ENCODE measurements at places on chromosomes 7 and 10. TPM values are rescaled to one million over a fixed set of nuclear protein-coding genes. Genes with fewer than 3 reads are reported as not detected.

- H3K4me1 ChIP-seq: peaks cover 9% of the 10 kb centered on the region
- DNase-seq: no peak
- no peaks in the 10 kb centered on the region for H3K36me3 ChIP-seq
- H3K4me3 ChIP-seq: no peak overlapping the region
Observed at GRCh38 chr7:143485094-143485493, 7.4 kb downstream of the TAS2R41 start.

- no peak overlapping the region for H3K4me3 ChIP-seq
- H3K4me1 ChIP-seq: peaks cover 5% of the 10 kb centered on the region
- H3K27me3 ChIP-seq: peaks cover 11% of the 10 kb centered on the region
Observed at GRCh38 chr10:132069849-132070182, 4.1 kb downstream of the JAKMIP3 start.

CAPZA2 gene
- total RNA-seq: 122 TPM

PILRA gene
- 5.8 TPM for total RNA-seq

- no peak for DNase-seq
- H3K4me3 ChIP-seq: no peak overlapping the region
- H3K36me3 ChIP-seq: peaks cover 82% of the 10 kb centered on the region
- peaks cover 49% of the 10 kb centered on the region for H3K4me1 ChIP-seq
Observed at GRCh38 chr10:61921143-61921542, 19.6 kb downstream of the ARID5B start.

NKX2-3 gene
- total RNA-seq: not detected

SEPTIN14 gene
- total RNA-seq: not detected

ABCA13 gene
- not detected for total RNA-seq

- H3K36me3 ChIP-seq: no peaks in the 10 kb centered on the region
- no peak overlapping the region for H3K27ac ChIP-seq
- H3K4me3 ChIP-seq: no peak overlapping the region
- no peaks in the 10 kb centered on the region for H3K4me1 ChIP-seq
- no peak for DNase-seq
- no peaks in the 10 kb centered on the region for H3K27me3 ChIP-seq
Observed at GRCh38 chr10:113331961-113332360, 220.9 kb upstream of the HABP2 start.

GRCh38 chr7:121529003-121529402 lies 132.9 kb upstream of the FAM3C start:
- H3K27me3 ChIP-seq: peaks cover 12% of the 10 kb centered on the region
- no peaks in the 10 kb centered on the region for H3K36me3 ChIP-seq
- no peak for DNase-seq
- H3K4me3 ChIP-seq: no peak overlapping the region
- H3K4me1 ChIP-seq: peaks cover 37% of the 10 kb centered on the region

UNCX gene
- total RNA-seq: not detected

DNA sequence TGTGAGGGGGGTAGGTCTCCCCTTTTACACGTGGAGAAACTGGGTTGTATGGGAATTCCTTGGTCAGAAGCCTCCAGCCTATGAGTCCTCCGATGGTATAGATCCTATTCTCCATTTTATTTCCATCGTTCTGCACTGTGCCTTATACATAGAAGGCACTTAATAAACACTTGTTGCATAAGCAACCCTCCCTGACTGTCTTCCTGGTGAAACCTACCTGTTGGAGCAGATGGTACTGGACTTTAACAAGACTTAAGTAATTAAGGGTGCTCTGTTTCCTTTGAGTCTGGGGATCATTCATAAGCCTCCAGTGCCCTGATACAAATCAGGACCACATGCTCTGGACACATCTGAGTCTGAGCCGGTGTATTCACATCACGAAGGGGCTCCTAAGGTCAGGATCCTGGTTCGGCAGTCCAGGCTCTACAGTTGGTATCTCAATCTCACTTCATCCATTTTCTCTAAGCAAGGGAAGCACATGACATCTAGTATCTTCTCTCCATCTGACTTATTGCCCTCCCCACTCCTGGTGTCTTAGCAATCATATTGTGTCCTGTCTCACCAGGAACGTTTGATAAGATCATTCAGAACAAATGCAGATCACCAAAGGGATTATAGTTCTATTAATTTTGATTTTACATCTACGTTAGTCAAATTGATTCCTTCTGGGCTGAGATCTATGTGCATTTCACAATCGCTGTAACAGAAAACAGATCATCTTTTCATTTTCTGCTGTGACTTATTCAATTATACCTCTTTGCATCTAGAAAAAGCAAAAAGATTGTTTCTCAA lies 22.8 kb upstream of the EZH2 start:
- no peaks in the 10 kb centered on the region for H3K27me3 ChIP-seq
- H3K27ac ChIP-seq: no peak overlapping the region
- peaks cover 39% of the 10 kb centered on the region for H3K4me1 ChIP-seq
- H3K4me3 ChIP-seq: no peak overlapping the region

CBLL1 gene
- 38.2 TPM for total RNA-seq

DNA sequence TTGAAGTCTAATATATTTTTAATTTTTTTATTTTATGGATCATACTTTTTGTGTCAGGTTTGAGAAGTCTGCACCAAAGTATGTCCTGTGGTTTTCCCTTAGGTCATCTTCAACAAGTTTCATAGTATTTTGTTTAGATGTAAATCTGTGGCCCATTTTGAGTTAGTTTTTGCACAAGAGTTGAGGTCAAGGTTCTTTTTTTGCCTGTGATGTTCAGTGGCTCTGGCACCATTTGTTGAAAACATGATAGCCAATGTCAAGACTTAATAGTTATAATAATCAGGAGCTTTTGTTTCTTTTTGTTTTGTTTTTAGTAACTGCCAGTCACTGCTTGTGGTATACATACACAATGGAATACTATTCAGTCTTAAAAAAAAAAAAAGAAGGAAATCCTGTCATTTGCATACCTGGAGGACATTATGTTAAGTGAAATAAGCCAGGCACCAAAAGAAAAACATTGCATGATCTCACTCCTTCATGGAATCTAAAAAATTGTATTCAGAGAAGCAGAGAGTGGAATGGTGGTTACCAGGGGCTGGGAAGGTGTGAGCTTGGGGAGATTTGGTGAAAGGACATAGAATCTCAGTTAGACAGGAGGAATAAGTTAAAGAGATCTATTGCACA lies 61.3 kb downstream of the EGFR start:
- no peaks in the 10 kb centered on the region for H3K36me3 ChIP-seq
- no peak overlapping the region for H3K27ac ChIP-seq
- DNase-seq: no peak
- H3K27me3 ChIP-seq: peaks cover 7% of the 10 kb centered on the region
- H3K4me1 ChIP-seq: no peaks in the 10 kb centered on the region

DNA sequence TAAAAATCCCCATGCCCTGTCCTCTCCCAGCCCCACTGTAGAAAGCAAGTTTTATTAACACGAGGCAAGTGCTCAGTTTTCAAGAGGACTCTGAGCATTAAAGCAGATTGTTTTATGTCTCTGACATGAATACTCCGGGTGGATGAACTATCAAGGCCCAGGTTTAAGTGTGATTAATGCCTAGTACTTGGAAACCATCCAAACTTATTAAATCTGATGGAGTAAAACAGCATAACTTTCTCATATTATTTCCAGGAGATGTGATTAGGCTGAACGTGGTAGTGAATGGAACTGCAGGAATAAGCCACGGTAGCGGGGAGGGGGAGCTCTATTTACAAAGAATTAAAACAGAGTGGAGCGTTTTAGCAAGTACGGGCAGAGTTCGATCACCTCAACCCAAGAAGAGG lies 144.2 kb upstream of the RNF32 start:
- H3K4me3 ChIP-seq: no peak overlapping the region
- H3K4me1 ChIP-seq: no peaks in the 10 kb centered on the region
- no peak overlapping the region for H3K27ac ChIP-seq
- H3K27me3 ChIP-seq: peaks cover 6% of the 10 kb centered on the region
- H3K36me3 ChIP-seq: no peaks in the 10 kb centered on the region
- DNase-seq: no peak

C10orf62 gene
- not detected for total RNA-seq

AKR1C8 gene
- not detected for total RNA-seq

- DNase-seq: no peak
- no peak overlapping the region for H3K27ac ChIP-seq
Observed at GRCh38 chr10:71220689-71221540, 8.5 kb downstream of the UNC5B start.

RELN gene
- total RNA-seq: not detected

- H3K36me3 ChIP-seq: peaks cover 1% of the 10 kb centered on the region
- H3K27me3 ChIP-seq: no peaks in the 10 kb centered on the region
- H3K4me1 ChIP-seq: no peaks in the 10 kb centered on the region
- H3K27ac ChIP-seq: no peak overlapping the region
- DNase-seq: no peak
Observed at GRCh38 chr7:107387573-107388219, 82.2 kb upstream of the GPR22 start.

GRCh38 chr10:6363511-6363910 lies 160.8 kb downstream of the PFKFB3 start:
- H3K4me3 ChIP-seq: no peak overlapping the region
- peaks cover 7% of the 10 kb centered on the region for H3K36me3 ChIP-seq
- no peak overlapping the region for H3K27ac ChIP-seq

DNA sequence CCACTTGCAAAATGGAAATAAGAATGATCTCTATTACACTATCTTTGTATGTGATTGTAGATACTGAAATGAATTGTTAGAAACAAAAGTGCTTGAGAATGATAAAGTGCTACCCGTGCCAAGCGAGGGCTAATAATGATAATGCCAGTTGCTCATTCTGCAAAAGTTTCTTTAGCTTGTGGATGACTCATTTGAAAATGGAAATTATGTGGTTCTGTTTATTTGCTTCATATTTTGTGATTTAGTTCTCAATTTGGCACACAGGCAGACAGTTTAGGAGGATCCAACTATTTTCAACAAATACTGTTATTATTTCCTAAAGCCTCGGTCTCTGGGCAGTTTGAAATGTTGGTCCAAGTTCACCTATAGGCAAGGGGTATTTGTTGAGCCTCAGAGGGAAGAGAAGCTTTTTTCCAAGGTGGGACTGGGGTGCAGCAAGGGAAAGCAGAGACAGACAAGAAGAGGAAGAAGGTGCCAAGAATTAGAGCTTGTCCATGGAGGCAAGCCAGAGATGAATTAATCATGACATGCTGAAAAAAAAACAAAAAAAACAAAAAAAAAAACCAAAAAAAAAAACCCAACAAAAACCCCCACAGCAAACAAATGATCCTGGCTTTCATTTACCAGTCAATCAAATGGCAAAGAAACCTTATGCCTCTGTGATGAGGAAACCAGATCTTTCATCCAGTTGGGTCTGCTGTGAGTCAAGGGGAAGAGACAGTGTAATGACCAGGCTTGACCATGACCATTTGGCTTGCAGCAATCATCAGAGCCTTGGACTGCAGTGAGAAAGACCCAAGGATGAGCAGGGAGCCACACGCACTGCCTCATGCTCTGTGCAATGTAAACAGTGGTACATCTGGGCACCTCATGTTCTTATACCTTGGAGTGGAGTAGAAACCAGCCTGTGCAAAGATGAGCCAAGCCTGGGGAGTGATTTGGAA lies 285.0 kb upstream of the HABP2 start:
- H3K36me3 ChIP-seq: no peaks in the 10 kb centered on the region
- H3K27me3 ChIP-seq: peaks cover 4% of the 10 kb centered on the region
- no peak overlapping the region for H3K27ac ChIP-seq
- no peak for DNase-seq
- no peaks in the 10 kb centered on the region for H3K4me1 ChIP-seq

- DNase-seq: no peak
- H3K27me3 ChIP-seq: peaks cover 59% of the 10 kb centered on the region
- H3K4me1 ChIP-seq: peaks cover 22% of the 10 kb centered on the region
- peaks cover 24% of the 10 kb centered on the region for H3K36me3 ChIP-seq
Observed at GRCh38 chr10:101775273-101776160, at the start of gene FGF8. Gene FGF8 (minus strand): TSS chr10:101776114. CDS start chr10:101775900, 214 bp downstream.

GRCh38 chr10:104230490-104230889 lies 1.7 kb downstream of the CFAP43 start:
- peaks cover 8% of the 10 kb centered on the region for H3K27me3 ChIP-seq
- no peak overlapping the region for H3K4me3 ChIP-seq
- no peak overlapping the region for H3K27ac ChIP-seq
- DNase-seq: no peak
- H3K36me3 ChIP-seq: no peaks in the 10 kb centered on the region

COL13A1 gene
- total RNA-seq: not detected

AGBL3 gene
- total RNA-seq: 2.7 TPM

FGF8 gene
- 0.38 TPM for total RNA-seq

GPR37 gene
- total RNA-seq: not detected

ITIH2 gene
- not detected for total RNA-seq

OR2A5 gene
- not detected for total RNA-seq

DNA sequence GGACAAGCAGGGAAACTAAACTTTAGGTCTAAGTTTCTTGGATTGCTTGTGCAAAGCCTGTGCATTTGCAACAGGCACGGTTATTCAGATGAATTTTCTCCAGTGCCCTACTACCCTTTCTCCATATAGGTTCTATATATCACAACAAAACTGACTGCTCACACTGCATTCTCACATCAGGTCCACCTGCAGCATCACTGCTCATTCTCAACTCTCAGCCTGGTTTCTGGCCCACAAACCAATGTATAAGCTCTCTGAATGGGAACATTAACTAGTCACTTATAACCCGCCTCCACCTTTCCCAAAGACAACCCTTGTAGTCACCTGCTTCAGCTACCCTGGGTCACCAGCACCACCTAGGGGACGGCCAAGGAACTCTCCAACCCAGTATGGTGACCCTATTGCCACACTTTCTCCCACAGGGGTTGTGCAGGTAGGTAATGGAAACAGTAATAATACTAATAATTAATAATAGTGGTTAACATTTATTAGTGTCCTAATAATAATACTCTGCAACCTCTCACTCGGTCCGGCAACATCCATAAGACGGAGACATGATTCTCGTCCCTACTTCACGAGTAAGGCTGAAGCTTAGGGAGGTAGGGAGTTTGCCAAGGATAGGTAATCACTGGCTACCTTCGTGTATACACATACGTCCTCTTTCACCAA lies 97.3 kb downstream of the CLEC2L start:
- no peaks in the 10 kb centered on the region for H3K27me3 ChIP-seq
- no peak overlapping the region for H3K4me3 ChIP-seq
- peak; percentile 72 for DNase-seq
- H3K4me1 ChIP-seq: peaks cover 17% of the 10 kb centered on the region
- peaks cover 12% of the 10 kb centered on the region for H3K36me3 ChIP-seq

All from activated CD8-positive, alpha-beta T cell treated with anti-CD3 and anti-CD28 coated beads for 36 hours (primary cell).